ENCODE measurements at places on chromosomes 12 and 14.

- no peak for DNase-seq
Observed at GRCh38 chr14:50023671-50024490, 92.5 kb downstream of the VCPKMT start.

- DNase-seq, result no peak
Observed at GRCh38 chr12:52238207-52238840, 5.3 kb downstream of the KRT7 start.

DNA sequence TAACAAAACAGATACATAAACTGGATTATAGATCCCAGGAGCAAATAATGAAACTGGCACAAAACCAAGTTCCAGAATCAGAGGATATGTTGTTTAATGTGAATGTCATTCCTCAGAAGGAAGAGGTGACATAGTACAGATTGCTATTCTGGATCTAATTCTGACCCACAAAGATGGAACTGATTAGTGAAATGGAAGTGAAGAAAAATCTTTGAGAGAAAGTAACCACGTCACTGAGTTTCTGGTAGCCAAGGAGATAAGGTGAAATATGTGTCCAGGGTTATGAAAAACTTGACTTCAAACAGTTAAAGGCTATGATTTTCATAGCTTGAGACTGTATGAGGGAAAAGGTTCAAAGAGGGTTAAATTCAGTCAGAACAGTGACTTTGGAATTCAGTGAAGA is 8.3 kb downstream of the OR10AD1 start:
- DNase-seq, result no peak

DNA sequence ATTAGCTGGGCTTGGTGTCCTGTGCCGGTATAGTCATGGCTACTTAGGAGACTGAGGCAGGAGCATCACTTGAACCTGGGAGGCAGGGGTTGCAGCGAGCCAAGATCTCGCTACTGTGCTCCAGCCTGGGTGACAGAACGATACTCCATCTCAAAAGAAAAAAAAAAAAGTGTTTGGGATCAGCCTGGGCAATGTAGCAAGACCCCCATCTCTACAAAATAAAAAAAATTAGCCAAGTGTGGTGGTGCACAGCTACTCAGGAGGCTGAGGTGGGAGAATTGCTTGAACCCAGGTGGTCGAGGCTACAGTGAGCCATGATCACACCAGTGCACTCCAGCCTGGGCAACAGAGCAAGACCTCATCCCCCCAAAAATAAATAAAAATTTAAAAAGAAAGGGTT is 47.6 kb downstream of the PHETA1 start:
- no peak for DNase-seq

GRCh38 chr14:93103392-93104080 is 12.2 kb downstream of the ITPK1 start:
- DNase-seq, result no peak

- no peak for DNase-seq
Observed at GRCh38 chr14:94427016-94427613, 25.5 kb downstream of the SERPINA11 start.

GRCh38 chr14:92665661-92666110 is 82.7 kb downstream of the LGMN start:
- no peak for DNase-seq

- DNase-seq, result no peak
Observed at GRCh38 chr12:6730169-6730568, 6.3 kb downstream of the COPS7A start.

GRCh38 chr12:26112703-26113147 is 12.1 kb downstream of the BHLHE41 start:
- DNase-seq, result no peak

GRCh38 chr14:20757965-20758364 is 10.2 kb upstream of the EDDM3B start:
- DNase-seq, result no peak

DNA sequence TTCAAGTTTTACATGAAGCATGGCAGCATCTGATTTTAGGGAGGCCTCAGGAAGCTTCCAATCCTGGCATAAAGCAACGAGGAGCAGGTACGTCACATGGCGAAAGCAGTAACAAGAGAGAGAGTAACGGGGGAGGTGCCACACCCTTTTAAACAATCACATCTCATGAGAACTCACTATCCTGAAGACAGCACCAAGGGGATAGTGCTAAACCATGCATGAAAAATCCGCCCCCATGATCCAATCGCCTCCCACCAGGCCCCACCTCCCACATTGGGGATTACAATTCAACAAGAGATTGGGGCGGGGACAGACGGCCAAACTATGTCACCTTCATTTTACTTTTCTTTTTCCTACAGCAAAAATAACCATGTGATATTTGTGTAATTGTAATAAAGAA is 7.2 kb upstream of the MAP3K9 start:
- DNase-seq, result no peak

GRCh38 chr12:48985901-48986300 is 7.8 kb downstream of the WNT1 start:
- DNase-seq, result no peak

GRCh38 chr12:2578772-2579171 is 216.0 kb upstream of the FKBP4 start:
- no peak for DNase-seq

DNA sequence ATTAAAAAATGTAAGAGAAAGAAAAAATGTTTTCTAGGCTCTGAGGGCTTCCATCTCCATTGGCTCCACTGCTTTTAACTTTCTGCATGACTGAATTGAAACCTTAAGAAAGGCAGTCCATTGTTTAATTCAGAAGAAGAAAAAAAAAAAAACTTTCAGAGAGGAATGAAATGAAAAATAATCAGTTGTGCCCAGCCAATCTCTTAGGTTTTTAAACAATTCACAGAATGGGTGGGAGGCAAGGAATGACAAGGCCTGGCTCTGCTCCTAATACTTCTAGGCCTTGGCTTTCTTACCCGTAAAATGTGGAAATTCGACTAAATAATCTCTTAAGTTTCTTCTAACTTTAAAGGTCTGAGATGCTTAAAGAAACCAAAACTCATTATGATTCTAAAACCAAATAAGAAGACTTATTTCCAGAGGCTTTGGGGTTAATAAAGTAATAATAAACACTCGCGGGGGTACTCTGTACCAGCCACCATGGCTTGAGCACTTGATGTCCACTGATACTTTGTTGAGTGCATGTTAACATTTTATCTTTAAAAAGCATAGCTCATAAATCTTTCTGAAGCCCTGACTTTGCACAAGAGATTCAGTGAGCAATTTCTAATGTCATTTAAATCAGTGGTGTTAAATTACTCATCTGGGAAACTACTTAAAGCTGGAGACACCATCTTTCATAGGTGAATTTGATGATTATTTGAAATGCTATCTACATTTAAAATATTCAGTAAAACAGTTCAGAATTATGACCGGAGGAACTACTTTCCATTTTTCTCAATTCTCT is 49.6 kb downstream of the STON2 start:
- no peak for DNase-seq

- no peak for DNase-seq
Observed at GRCh38 chr14:92702441-92702918, 45.9 kb downstream of the LGMN start.

GRCh38 chr12:92543840-92544239 is 158.9 kb upstream of the PLEKHG7 start:
- DNase-seq, result no peak

DNA sequence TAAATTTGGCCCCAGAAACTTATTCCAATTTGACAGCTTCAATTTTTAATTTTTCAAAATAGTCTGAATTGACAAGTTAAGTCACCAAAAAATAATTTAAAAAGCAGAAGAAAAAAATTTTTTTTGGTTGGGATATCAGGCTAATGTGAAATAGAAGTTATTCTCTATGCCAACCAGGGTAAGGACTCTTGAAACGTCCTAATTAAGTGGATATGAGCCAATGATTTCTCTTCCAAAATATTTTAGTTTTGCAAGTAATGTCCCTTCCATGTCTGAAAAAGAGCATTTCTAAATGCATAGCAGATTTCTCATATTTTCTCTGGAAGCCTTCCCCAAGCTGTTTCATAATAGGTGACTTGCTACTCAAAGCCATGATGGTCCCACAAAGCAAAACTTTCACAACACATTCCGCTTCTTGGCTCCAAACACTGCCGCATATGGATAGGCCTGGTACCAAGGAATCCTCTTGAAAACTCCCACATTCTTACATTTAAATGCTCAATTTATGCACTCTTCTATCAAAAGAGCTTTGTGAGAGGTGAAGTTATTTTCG is 65.1 kb downstream of the SIX6 start:
- DNase-seq, result no peak
